ENCODE measurements at places on chromosomes 13 and 19.
A peak's percentile ranks its signal among the peaks of the same experiment; 100 is the strongest.

- no peak for DNase-seq
Measured at GRCh38 chr19:35449359-35450043, 1.4 kb downstream of the FFAR2 start.

- no peak for DNase-seq
Measured at GRCh38 chr13:26024558-26024957, 27.3 kb downstream of the SHISA2 start.

DNA sequence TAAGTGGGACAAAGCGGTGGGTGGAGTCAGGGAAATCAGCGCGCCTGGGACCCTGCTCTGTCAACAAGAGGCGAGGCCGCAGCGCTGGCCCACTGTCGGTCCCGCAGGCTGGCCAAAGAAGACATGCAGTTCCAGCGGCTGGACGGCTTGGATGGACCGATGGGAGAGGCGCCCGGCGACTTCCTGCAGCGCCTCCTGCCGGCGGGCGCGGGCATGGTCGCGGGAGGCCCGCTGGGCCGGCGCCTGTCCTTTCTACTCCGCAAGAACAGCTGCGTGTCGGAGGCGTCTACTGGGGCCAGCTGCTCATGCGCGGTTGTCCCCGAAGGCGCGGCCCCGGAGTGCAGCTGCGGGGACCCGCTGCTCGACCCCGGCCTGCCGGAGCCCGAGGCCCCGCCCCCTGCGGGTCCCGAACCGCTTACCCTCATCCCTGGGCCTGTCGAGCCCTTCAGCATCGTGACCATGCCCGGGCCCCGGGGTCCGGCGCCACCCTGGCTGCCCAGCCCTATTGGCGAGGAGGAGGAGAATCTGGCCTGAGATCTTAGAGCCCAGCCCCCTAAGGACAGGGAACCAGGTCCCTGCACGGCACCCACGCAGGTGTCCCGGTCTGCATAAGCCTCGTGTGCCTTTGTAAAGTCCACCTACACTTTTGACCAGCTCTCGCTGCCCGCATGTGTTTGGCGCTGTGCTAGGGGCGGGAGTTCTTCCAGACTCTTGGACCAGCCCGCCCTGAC lies 6.1 kb downstream of the BEST2 start:
- peak; percentile 63 for DNase-seq

DNA sequence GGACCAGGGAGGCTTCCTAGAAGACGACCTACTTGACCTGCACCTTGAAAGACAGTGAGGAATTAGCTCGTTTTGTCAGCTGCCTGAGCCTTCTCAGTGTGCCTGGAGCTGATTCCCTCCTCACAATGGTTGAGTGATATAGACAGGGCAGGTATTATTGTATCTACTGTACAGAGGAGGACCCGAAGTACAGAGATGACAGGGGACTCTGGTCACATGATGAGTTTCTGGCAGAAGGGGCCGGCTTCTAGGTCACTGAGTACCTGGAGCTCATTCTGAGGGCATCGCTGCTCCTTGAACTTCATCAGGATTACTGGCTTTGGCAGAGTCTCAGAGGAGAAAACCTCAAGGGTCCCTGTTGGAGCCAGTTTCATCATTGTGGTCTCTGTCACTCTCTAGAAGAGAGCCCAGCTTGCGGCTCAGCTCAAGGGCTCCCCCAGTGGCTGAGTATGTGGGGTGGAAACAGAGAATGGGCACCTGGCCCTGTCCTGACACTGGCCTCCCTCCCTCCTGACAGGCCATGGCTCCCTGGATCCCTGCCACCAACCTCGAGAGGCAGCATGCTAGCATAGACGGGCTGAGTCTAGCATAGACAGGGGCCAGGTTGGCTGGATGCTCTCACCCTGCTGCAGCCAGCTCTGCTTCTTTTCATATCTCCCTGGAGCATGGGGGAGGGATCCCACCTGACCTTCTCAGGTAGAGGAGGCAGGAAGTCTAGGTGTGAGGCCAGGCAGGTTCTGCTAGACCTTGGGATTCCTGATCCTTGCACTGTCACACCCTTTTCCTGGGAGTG lies 38.7 kb downstream of the NFIX start:
- peak; percentile 66 for DNase-seq

DNA sequence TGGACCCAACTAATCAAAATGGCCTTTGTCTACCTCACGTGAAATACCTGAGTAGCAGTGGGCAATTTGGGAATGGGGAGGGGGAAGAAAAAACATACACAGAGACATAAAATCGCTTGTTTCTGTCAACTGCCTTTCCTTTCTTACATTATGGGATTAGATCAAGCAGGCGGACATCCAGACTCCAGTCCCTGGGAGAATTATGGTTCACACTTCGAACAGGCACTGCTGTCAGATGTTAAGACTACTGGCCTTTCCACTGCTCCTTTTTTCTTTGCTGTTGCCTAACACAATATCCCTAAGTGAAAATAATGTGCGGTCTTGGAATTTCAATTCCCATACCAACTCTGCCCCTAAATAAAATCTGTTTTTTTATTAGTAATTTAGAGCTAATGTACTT lies 1719.7 kb upstream of the SLC10A2 start:
- DNase-seq: no peak

- no peak for DNase-seq
Measured at GRCh38 chr13:20149762-20150161, 11.1 kb downstream of the GJA3 start.

DNA sequence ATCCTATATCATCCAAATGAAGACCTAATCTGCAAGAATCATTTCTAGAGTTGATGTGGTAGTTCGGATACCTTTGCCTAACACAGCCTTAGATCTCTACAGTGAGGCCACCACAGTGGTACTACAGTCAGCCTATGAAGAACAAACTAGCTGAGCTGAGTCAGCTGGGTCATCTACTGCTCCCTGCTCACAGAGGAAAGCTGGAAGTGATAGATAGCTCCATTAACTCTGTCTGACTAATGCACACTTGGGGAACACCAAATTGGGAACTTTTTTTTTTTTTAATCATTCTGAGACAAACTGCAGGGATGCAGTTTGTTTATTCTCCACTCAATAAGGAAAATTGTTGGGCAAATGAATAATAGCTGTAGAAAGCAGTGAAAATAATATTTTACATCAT lies 1160.6 kb downstream of the PCDH9 start:
- DNase-seq: peak; percentile 46

DNA sequence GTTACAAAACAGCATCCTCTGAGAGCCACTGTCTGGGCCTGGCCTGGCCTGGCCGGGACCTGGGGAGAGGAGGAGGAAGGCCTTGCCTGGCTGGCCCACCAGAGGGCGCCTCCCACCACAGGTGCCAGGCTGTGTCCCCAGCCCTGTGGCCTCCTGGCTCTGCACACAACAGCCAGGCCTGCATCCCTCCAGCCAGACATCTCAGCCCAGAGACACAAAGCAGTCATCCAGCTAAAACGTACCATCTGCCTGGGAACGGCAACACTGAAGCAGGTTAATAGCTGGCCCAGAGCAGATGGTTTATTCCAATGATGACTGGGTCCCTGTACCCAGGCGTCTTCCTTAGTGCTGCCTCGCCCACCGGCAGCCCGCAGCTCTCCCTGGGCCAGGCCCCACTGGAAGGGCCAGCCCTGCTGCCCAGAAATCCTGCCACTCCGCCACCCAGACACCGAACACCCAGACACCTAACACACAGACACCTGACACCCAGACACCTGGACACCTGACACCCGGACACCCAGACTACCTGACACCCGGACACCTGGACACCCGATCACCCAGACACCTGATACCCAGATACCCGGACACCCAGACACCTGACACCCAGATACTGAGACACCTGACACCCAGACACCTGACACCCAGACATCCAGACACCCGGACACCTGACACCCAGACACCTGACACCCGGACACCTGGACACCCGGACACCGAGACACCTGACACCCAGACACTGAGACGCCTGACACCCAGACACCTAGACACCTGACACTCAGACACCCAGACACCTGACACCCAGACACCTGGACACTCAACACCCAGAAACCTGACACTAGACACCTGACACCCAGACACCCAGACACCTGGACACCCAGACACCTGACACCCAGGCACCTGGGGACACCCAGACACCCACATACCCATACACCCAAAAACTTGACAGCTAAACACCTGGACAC lies 20.1 kb downstream of the C19orf12 start:
- peak; percentile 43 for DNase-seq

GRCh38 chr19:56369886-56370676 lies 23.3 kb downstream of the ZNF582 start:
- no peak for DNase-seq

DNA sequence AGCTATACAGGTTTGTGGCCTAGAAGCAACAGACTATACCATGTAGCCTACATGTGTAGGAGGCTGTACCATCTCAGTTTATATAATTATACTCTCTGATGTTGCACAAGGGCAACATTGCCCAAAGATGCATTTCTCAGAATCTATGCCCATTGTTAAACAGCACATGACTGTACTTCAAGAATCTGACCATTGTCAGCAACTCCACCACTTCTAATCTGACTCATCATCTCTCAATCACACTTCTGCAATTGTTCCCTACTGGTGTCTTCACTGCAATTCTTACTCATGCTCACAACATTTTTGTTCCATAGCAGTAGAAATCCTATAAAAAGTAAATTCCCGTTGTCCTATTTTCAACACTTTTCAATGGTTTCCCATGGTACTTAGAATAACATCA lies 63.9 kb upstream of the ATXN8OS start:
- DNase-seq: no peak

DNA sequence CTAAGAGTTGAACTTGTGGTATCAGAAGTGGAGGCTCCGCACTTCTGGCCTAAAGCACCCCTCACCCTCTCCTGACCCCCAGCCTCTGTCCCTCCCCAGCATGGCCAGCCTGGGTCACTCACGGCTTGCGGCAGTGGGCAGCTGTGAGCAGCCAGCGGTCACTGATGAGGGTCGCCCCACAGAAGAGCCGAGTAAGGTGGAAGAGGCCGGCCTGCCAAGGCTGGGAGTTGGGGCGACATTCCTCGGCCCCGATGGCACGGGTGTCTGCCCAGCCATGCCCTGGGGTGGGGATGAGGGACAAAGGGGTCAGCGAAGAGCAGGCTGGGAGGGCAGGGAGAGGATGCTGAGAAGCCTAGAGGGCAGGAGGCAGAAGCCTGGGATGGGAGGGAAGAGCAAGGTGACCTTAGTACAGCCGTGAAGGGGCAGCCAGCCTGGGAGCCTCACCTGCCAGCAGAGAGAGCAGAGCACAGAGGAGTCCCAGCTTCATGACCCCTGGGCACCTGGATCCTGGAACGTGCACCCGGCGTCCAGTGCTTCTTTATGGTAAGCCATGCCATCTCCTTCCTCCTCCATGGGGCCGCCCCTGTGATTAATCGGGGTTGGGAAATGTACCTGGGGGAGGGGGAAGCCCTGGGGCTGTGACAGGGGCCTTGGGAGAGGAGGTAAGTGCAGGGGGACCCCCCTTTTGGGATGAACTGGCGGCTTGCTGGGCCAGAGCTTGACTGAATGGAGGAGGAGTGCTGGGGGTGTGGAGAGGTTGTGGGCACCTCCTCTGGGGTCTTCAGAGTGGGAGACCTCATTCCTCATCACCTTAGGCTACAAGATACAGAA lies 7.9 kb upstream of the KLK8 start:
- no peak for DNase-seq

DNA sequence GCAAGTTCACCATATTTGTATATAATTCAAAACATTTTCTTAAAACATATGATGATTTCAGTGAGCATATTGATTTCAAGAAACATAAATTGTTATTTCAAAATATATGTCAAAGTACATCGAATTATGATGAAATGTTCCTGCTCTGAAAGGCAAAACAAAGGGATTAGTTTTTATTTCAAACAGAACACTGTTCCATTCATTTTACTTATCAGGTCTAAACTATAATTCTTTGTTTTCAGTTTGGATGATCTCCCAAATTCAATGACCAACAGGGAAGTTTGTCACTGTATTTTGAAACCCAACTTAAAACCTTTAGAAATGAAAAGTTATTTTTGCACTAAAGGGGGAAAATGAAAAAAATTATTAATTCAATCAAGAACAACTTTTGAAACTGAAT lies 610.2 kb downstream of the SLITRK1 start:
- no peak for DNase-seq

GRCh38 chr19:14325134-14325533 lies 56.1 kb upstream of the ADGRE5 start:
- DNase-seq: no peak

- peak; percentile 65 for DNase-seq
Measured at GRCh38 chr13:29909975-29910674, 59.7 kb upstream of the UBL3 start.

DNA sequence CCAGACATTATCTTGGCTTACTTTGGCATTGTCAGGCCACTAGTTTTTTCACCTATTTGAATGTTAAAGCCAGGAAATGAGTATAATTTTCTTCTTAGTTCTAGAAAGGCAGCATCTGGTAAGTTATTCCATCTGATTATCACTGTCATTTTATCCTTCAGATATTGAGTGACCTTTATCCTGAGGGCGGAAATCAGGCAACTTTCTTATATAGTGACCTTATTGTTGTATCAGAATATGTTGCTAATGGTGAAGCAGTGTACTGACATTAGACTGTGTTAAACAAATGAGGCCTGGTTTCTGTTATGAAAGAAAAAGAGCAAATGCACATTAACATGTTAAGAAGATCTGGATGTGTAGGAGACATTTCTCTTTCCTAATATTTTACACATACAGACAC lies 5.4 kb upstream of the NDFIP2 start:
- DNase-seq: no peak

GRCh38 chr13:23050126-23050525 lies 130.7 kb upstream of the SGCG start:
- DNase-seq: no peak

GRCh38 chr13:29887030-29887557 lies 36.7 kb upstream of the UBL3 start:
- DNase-seq: no peak

DNA sequence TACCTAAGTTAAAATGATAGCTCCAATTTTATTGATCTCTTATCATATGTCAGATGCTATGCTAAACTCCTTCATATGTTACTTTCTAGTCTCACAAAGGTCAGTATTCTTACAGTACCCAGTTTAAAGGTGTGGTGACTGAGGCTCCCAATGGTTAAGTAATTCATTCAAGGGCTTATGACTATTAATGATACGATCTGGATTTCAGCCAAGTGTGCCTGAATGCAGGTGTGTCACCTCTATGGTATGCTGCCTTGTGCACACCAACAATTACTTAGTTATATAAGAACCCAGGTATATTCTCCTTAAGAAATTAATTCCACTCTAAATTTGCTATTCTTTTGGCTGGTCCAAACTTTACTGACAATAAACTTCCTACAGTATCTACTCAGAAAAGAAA lies 84.6 kb upstream of the TRPC4 start:
- no peak for DNase-seq

GRCh38 chr19:46862503-46862834 lies 1.7 kb downstream of the ARHGAP35 start:
- DNase-seq: no peak

GRCh38 chr19:11236324-11237301 lies 2.8 kb upstream of the ANGPTL8 start:
- no peak for DNase-seq

GRCh38 chr19:45186509-45187334 lies 8.1 kb downstream of the BLOC1S3 start:
- no peak for DNase-seq
